AG10803 (cell line): ENCODE measurements at places on chromosomes 16 and 17.

DNA sequence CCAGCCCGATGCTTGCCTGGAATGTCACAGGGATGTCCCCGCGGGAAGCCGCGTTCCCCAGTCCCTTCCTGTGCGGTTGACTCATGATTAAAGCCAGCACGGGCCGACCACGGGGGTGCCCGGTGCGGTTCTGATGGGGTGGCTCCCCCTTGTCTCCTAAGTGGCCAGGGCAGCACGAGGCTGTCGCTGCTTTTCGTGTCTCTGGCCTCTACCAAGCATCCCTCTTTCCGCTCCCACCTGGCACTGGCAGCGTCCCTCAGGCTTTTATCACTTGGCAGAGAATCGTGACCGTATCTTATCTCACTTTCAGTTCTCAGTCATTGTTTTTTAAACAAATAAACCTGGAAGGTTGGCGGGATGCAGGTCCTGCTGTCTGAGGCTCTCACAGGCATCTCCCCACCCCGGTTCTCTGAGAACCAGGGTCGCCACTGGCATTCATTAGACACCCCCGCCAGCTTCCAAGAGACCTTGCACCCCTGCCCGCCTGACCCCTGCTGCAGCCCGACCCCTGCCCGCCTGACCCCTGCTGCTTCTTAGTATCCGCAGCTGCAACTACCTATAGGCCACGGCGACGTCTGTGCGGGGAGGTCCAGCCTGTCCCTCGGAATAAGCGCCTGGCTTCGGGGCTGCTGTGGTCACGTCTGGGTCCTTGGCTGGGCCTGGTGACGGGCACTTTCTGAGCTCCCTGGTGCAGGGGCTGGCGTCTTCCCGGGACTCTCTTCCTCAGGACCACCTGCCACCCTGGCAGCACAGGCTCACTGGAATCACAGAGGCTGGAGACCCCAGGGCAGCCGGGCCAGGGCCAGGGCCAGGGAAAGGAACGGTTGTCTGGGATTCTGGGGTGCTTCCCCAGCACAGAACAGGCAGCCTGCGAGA is 7.5 kb downstream of the C1QTNF8 start:
- DNase-seq: no peak

- DNase-seq: no peak
These were observed 9.5 kb downstream of the ABI3 start for GRCh38 chr17:49219987-49220386.

- DNase-seq: no peak
These were observed 20.1 kb downstream of the RAB40B start for GRCh38 chr17:82678265-82678891.

DNA sequence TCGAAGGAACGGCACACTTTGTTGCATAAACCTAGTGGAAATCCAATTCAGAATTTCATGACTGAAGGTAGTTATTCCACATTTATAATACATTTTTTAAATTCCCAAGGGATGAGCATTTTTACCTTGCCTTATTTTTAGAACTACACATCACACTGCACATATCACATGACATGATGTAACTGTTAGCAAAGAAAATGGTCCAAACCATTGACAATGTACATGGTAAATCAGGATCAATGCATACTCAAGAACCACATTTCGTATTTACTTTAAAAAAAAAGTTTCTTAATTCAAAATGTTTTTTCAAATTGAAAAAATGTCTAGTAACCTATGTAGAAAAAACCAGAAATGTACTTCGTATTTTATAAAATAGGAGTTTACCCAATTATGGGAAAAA is 2.5 kb downstream of the KANSL1 start:
- DNase-seq: peak; percentile 25

- no peak for DNase-seq
These were observed 167.0 kb downstream of the UTP18 start for GRCh38 chr17:51427323-51427811.

GRCh38 chr17:76335716-76336381 is 17.9 kb downstream of the PRPSAP1 start:
- DNase-seq: no peak

DNA sequence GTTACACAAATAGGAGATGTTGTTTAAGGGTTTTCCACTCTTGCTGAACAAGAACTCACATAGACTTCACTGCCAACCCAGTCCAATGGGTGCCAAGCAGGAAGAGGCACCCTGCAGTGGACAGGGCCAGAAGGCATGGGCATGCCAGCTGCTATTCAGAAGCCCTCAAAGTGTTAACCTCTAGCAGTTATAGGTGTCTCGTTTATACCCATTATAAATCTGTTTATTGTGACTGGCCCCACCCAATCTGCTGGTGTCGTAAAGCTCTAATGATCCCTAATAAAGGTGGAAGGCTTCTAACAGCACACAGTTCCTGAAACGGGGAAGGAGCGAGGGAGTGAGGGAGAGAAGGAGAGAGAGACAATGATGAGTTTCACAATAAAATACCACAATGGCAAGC is 23.9 kb downstream of the HNF1B start:
- no peak for DNase-seq

- DNase-seq: no peak
These were observed 79.7 kb upstream of the NOL11 start for GRCh38 chr17:67637901-67638641.

- DNase-seq: no peak
These were observed 42.4 kb downstream of the TOM1L2 start for GRCh38 chr17:17929655-17930380.
